ENCODE measurements at places on chromosomes 3 and 15.

- no peak for DNase-seq
These were observed 7.3 kb downstream of the FYCO1 start for GRCh38 chr3:45988362-45988761.

- DNase-seq: no peak
These were observed 17.5 kb downstream of the SLC12A8 start for GRCh38 chr3:125194849-125195601.

GRCh38 chr3:178583963-178584575 is 47.8 kb downstream of the KCNMB2 start:
- no peak for DNase-seq

- DNase-seq: no peak
These were observed 32.5 kb downstream of the IL17RD start for GRCh38 chr3:57132674-57133073.

DNA sequence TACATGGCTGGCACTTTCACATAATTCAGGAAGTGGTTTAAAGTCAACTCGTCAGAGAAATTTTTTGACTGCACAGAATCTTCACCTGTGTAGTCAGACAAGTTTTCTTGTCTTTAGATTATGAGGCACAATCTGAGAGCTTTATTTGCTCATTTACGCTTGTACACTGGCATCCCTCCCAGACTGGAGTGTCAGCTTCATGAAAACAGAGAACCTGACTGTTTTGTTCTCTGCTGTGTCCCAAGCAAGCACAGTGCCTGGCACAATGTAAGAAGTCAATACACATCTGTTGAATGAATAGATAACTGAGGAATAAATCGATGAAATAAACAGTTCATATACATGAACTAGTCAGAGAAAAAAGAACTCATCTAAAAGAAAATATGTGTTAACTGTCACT is 846.1 kb upstream of the CFAP20DC start:
- DNase-seq: no peak

- DNase-seq: no peak
These were observed 714.8 kb downstream of the FHIT start for GRCh38 chr3:60536420-60536819.

DNA sequence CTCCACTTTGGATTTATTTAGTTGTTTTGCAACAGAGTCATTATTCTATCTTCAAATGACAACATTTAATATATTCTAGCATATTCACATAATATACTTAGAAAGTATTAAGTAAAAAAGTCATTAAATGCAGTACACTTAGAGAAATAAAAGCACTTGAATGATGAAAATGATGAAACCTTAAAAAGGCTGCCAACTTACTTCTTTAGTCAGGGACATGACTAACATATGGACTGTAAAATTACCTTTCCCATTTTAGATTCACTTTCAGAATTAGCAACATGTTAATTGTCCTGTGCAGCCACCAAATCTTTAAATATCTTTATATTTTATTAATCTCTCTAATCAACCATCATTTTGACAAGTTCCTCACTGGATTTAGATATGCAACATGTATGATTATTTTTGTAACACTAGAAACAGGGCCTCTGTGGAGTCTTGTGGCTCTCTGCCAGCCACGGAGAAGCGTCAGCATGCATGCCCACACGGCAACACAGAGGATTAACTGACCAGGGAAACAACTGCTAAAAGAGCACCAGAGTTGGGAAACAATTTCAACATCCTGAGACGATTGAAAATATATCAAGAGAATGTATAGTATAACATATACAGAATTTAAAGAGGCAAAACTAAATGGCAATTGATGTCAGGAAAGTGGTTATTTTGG is 95.7 kb downstream of the ANO10 start:
- no peak for DNase-seq

DNA sequence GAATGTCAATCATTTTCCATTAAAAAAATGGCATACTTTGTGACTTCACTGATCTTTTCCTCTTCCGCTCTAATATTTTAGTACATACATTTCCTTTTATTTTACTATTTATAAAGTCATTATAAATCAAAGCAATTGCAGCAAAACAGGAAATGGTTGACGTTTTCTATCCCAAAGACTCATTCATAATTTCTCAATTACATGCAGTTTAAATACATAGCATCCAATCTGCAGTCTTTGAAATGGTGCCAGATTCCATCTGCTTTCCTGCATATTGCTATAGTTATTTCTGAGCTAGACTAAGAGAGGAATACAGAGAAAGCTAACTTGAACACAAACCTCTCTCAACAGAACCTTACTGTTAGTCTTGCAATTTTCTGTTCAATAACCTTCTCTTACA is 179.8 kb downstream of the ZPLD1 start:
- DNase-seq: no peak

GRCh38 chr3:178850450-178851190 is 221.0 kb downstream of the ZMAT3 start:
- DNase-seq: no peak

GRCh38 chr3:19559724-19560442 is 374.1 kb downstream of the EFHB start:
- no peak for DNase-seq

GRCh38 chr3:173096994-173097785 is 43.8 kb downstream of the SPATA16 start:
- no peak for DNase-seq
